Mesenchymal stem cell (in vitro differentiated cells and primary cell): ENCODE measurements at places on chromosomes 2 and 18.

GRCh38 chr2:149205143-149205542 lies 125.2 kb upstream of the LYPD6 start:
- DNase-seq: no peak

DNA sequence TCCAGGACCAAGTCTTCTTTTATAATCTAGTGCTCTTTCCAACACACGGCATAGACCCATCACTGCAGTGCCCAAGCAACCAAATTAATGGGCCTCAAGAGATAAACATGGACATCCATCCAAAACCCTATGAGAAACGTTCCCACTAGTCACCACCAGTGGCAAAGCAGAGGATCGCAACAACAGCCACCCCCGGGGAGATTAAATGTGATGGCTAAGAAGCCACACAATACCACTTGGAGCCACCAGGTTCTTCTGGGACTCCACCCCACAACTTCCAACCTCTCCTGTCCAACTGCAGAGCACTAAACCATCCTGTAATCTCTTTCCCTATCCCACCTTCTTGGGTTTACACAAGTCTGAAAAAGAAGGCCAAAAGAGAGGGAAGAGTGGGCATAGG lies 123.8 kb downstream of the BCL11A start:
- no peak for DNase-seq

DNA sequence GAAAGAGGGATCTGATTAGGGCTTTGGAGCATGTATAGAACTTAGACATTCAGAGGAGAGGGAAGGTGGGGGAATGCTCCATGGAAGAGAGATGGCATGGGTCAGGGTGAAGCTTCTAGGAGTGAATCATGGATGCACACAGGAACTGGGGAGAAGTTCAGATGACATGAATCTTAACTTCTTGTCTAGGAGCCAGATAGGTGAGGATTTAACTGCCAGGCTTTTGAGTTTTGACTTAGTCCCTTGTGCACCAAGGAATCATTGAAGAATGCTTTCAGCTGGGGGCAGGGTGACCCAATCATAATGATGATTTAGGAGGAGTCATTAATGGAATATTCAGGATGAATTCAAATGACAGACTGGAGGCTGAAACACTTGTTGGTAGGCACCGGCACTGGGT lies 48.7 kb downstream of the ACYP2 start:
- no peak for DNase-seq

GRCh38 chr2:23460228-23460627 lies 75.2 kb downstream of the KLHL29 start:
- peak; percentile 55 for DNase-seq

DNA sequence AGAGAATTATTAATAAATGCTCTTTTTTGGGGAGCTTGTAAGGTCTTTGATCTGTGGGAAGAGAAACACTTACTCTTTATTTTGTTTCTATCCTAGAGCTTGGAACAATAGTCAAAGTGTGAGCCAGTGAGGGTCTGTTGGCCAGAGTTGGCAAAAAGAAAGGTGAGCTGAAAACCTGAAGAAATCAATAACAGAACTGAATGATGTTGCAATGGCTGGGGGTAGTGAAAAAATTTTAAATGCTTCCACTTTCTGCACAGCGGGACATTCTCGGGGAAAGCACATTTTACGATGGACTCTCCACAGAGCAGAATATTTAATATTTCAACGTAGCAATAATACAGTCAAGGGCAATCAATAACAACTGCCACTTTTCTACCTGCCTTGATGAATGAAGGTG lies 78.9 kb downstream of the SKA1 start:
- no peak for DNase-seq

DNA sequence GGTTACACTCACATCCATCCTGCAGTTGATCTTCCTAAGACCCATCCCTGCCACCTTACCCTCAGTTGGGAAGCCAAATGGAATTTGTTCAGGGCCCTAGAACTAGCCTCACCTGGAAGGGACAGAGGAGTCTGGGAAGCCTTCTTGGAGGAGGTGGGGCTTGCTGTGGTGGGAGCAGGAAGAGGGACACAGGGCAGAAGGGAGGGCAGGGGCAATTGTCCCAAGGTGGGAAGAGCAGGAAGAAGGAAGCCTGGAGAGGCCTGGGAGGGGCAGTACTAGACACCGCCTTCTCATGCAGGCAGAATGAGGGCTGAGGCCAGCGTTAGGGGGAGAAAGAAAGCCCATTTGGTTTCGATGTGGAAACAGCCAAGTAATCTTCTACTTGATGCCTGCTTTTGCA lies 34.1 kb upstream of the ASPRV1 start:
- DNase-seq: no peak

DNA sequence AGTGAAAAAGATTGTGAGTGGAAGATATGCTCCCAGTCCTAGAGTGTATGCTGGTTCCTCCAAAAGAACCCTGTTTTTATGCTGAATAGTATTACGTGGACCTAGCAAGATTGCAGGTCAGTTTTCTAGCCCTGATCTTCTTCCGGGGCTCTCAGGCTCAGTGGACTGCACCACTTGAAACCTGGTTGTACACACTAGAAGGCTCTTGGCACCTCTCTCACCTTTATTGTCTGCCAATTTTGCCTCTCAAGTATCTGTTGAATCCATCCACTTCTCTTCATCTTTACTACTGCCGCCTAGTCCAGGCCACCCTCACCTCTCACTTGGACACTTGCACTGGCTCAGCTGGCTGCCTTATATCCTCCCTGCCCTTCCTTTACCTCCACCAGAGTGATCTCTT lies 16.8 kb downstream of the TTC39C start:
- no peak for DNase-seq

- DNase-seq: peak; percentile 42
These were observed 681 bp upstream of the NRP2 start for GRCh38 chr2:205681401-205682238.

DNA sequence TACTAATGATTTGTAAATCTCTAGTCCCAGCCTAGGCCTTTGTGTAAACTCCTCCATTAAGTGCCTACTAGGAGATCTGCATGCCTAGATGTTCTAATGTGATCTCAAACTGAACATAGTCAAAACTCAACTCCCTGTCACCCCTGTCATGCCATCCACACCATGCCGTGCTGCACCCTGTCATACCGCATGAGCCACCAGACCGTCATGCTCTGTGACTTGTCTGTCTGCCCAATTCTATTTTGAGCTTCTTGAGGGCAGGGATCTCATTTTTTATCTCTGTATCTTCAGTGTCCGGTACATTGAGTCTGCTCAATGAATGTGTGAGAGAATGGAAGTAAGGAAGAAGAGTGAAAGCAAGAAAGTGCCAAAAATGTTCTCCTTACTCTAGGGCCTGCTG lies 35.5 kb downstream of the GREB1L start:
- DNase-seq: no peak

- DNase-seq: no peak
These were observed 442 bp downstream of the SERPINB5 start for GRCh38 chr18:63477200-63477599.

GRCh38 chr18:36633961-36634412 lies 194.8 kb downstream of the TPGS2 start:
- no peak for DNase-seq

DNA sequence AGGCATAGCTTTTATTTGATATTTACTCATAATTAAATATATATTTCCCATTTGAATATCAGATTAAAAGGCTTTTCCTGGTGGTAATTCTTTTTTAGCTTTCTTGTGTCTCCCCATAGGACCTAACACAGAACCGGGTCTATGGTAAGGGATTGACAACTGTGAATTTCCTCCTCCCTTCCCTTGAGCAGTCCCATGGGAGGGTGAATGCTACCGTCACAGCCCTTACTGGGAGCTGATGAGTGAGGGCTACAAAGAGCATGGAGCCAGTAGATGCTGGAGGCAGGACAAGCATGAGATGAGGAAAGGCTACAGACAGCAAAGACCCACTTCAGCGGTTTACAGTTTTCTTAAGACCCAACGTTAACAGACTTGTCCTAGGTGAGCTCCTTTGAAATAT lies 170.6 kb upstream of the EPAS1 start:
- no peak for DNase-seq

- DNase-seq: no peak
These were observed 238.5 kb upstream of the FANCL start for GRCh38 chr2:58479535-58480140.

- no peak for DNase-seq
These were observed 487.9 kb upstream of the ID2 start for GRCh38 chr2:8193686-8194615.

DNA sequence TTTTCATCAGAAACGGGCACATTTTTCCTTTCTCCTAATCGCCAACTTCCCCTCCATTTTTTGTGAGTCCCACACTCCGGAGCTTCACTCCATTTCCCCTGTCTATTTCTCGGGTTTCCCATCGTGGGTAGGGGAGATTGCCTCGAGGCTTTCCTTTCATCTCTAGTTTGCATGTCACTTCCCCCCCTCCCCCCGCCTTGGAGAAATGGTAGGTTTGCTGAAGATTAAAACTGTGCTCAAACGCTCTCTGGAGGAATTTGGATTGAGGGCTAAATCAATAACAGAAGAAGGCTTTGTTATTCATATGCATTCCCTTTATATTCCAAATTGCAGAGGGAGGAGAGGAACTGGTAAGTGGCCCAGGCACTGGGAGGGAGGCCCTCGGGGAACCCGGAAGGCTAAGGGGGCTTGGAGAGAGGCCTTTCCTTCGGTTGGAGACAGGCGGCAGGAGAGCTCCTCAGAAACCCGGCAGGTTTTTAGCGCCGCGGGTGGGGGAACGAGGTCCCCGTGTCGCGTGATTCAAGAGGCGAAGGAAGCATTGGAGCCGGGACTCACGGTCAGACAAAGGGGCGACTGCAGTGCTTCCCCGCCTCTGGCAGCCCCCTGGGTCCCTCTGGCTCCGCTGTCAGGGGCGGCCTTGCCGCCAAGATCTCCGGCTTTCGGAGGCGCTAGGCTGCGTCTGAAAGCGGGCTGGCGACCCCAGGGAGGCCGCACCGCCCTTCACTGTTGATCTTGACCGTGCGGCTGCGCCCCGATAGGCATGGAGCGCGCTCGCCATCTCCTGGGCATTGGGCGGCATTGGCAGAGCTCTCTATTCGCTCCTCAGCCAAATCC lies 2.4 kb upstream of the HOXD12 start:
- peak; percentile 70 for DNase-seq

DNA sequence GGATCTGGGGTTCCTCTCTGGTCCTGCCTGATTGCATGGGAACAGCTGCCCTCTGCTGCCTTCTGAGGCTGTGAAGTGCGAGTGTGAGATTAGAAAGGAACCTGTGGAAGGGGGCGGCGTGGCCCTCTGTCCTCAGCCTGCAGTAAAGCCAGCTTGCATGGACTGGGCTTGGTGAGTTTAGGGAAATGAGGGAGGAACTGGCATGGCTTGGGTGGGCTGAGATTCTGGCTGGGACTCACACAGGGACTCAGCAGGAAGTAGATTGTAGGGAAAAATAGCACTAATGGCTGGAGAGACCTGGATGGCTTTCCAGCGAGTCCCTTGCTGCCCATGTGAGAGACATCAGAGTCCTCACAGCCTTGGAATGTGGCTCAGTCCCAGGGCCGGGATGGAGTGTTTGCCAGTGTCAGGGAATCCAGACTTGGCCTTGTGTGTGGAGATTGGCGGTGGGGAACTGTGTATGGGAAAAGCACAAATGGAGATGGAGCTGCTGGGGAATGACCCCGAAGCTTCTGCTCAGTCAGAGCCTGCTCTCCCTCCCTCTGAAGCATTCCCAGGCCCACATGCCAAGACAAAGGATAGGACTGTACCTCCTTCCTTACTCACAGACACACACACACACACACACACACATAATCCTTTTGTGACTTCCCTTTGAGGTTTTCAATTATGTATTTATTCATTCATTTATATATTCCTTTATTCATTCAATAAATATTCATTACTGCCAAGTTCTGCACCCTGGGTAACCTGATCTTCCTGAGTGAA lies 115.4 kb downstream of the ACAA2 start:
- peak; percentile 32 for DNase-seq

GRCh38 chr2:151153601-151154000 lies 108.1 kb downstream of the RBM43 start:
- DNase-seq: no peak

GRCh38 chr18:62506495-62507143 lies 16.2 kb upstream of the ZCCHC2 start:
- peak; percentile 3 for DNase-seq

DNA sequence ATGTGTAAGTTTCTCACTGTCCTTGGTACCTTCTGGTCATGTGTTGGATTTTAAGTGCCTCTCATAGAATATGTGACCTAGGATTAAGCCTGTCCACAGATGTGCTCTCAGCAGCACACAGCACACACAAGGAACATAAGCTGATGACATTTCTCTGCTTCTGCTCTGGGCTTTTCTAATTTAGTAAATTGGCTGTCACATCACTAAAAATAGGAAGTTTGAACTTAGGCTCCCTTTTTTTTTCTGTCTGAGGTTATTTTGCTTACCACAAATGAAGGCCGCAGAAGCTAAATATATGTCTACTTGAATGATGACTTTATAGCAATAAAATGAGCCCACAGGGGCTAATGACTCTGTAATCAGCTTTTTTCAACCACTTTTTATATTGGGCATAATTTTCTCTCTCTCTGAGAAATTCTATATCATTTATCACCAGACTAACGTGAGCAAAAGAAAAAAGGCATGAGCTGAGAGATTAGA lies 150.2 kb upstream of the KLHL14 start:
- DNase-seq: peak; percentile 58

DNA sequence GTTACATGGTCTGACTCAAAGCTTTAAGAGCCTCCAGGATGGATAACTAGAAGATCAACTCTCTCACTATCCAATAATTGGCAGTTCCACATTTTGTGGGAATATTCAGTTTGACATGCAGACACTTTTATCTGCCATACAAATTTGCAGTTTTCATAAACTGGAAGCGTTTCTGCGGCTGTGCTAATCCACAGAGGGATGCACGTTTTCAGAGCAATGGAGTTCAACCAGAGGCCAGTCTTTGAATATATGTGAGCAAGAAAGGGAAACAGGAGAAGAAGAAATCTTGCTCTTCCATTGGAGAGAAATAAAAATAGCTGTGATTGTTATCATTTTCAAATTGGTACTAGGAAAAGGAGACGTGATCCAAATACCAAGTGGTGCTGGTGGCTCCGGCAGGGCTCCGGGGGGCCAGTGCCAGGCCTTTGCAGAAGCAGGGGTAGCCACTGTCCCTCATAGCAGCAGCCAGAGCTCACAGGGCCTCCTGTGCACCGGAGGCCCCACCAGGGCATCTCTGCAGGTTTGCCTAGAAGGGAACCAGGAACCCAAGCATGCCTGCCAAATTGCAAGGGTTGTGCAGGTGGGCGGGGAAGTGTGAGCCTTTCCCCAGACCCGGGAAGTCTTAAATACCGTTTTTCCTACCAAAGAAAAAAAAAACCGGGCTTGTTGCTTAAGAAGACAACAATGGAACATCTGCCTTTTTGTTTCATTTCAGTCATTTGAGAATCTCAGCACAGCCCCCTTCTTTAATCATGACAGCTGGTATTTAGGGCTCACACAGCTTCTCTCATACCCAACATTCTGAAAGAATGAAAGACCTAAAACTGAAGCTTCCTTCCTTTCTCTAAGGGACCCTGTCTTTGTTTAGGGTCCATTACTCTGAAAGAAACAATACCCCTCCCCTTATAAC lies 791.1 kb upstream of the SOX11 start:
- no peak for DNase-seq

DNA sequence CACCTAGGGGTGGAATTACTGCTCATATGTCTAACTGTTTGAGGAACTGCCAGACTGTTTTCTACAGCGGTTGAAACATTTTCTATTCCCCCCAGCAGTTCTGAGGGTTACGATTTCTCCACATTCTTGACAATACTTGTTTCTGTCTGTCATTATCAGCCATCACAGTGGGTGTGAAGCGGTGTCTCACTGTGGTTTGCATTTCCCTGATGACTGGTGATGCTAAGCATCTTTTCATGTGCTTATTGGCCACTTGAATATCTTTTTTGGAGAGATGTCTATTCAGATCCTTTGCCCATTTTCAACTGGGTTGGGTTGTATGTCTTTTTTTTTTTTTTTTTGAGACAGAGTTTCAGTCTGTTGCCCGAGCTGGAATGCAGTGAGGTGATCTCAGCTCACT lies 63.0 kb downstream of the ADNP2 start:
- DNase-seq: no peak
